ENCODE measurements at places on chromosomes 6 and 20. TPM values are rescaled to one million over a fixed set of nuclear protein-coding genes. Genes with fewer than 3 reads are reported as not detected.

The OTOR gene
- polyA plus RNA-seq: not detected

The PNLDC1 gene
- 0.36 TPM for polyA plus RNA-seq

The HSPA12B gene
- 13.1 TPM for polyA plus RNA-seq

The KIFC1 gene
- 41.2 TPM for polyA plus RNA-seq

The TMEM217 gene
- polyA plus RNA-seq: 1.6 TPM

The HTR1B gene
- polyA plus RNA-seq: 0.44 TPM

The TMC2 gene
- 0.11 TPM for polyA plus RNA-seq

The PRICKLE4 gene
- 5.4 TPM for polyA plus RNA-seq

The TMX4 gene
- polyA plus RNA-seq: 69.7 TPM

The SPTLC3 gene
- 20.1 TPM for polyA plus RNA-seq

The NCOA3 gene
- polyA plus RNA-seq: 36.6 TPM

The LINC00237 gene
- polyA plus RNA-seq: not detected

The DCDC2 gene
- polyA plus RNA-seq: 132 TPM

The XKR7 gene
- polyA plus RNA-seq: 0.26 TPM

The LGSN gene
- polyA plus RNA-seq: 0.97 TPM

The BPIFB4 gene
- polyA plus RNA-seq: not detected

The C6orf141 gene
- 0.61 TPM for polyA plus RNA-seq

The SLC12A5 gene
- 1.0 TPM for polyA plus RNA-seq

The GLP1R gene
- 0.65 TPM for polyA plus RNA-seq

The RIMS1 gene
- polyA plus RNA-seq: 3.0 TPM

The PKIB gene
- polyA plus RNA-seq: 2.0 TPM

The SAMD10 gene
- 6.5 TPM for polyA plus RNA-seq

The ATP6V1G2 gene
- 5.7 TPM for polyA plus RNA-seq

The ETV7 gene
- polyA plus RNA-seq: 0.08 TPM

The TOX2 gene
- polyA plus RNA-seq: 3.3 TPM

The BTNL2 gene
- polyA plus RNA-seq: 1.3 TPM

The LHFPL5 gene
- not detected for polyA plus RNA-seq

The LRRC73 gene
- polyA plus RNA-seq: 1.0 TPM

The PNPLA1 gene
- polyA plus RNA-seq: 3.1 TPM

The DSP gene
- 85.6 TPM for polyA plus RNA-seq

The TSPO2 gene
- 0.87 TPM for polyA plus RNA-seq

The FABP7 gene
- polyA plus RNA-seq: 0.37 TPM

The RAD21L1 gene
- not detected for polyA plus RNA-seq

The IL20RA gene
- polyA plus RNA-seq: 1.4 TPM

The TMEM151B gene
- 0.60 TPM for polyA plus RNA-seq

The MOCS1 gene
- 10.3 TPM for polyA plus RNA-seq

The STX11 gene
- polyA plus RNA-seq: 1.0 TPM

The MTO1 gene
- polyA plus RNA-seq: 36.2 TPM

The BFSP1 gene
- 3.9 TPM for polyA plus RNA-seq

The TMEM244 gene
- polyA plus RNA-seq: not detected

The GHRH gene
- polyA plus RNA-seq: not detected

The TBX18 gene
- 8.7 TPM for polyA plus RNA-seq

The COL9A1 gene
- polyA plus RNA-seq: 32.3 TPM

The PRND gene
- polyA plus RNA-seq: 4.2 TPM

The PRR18 gene
- 0.21 TPM for polyA plus RNA-seq

The SLC22A1 gene
- polyA plus RNA-seq: 0.35 TPM

Data from right renal cortex interstitium (tissue), 3 donors.